Peyer's patch (tissue), 4 donors: ENCODE measurements at places on chromosomes 13 and 19.

DNA sequence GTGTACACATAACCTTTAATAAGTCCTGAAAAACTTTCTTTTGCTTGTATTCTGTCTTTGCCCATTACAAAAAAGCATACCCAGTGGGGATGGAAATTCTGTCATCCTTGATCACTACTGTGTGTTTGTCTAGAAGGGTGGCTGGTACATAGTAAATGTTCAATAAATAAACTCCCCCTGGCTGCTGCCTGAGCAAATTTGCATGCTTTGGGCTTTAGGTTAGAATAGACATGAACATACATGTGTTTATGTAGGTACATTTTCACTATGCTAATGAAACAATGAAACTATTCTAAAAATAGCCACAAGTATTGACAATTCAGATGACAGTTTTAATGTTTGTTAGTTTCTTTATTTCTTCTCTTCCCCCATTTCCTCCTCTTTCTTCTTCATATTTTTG, 36.1 kb downstream of the TNFSF13B start:
- no peak for DNase-seq

DNA sequence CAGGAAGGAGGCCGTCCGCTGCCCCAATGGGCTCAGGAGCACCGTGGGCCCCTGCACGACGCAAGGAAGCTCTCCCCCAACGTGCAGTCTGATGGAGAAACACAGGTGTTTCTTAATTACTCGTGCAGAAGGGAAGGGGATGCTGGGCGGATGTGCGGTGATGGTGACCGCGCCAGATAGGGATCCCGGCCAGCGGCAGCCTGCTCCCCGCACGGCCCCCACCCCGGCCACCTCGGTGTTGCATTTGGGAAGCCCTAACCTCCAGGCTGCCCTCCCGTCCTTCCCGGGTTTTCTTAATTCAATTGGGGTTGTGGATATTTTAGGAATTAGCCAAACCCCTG, 254.4 kb downstream of the ZNF536 start:
- no peak for DNase-seq

DNA sequence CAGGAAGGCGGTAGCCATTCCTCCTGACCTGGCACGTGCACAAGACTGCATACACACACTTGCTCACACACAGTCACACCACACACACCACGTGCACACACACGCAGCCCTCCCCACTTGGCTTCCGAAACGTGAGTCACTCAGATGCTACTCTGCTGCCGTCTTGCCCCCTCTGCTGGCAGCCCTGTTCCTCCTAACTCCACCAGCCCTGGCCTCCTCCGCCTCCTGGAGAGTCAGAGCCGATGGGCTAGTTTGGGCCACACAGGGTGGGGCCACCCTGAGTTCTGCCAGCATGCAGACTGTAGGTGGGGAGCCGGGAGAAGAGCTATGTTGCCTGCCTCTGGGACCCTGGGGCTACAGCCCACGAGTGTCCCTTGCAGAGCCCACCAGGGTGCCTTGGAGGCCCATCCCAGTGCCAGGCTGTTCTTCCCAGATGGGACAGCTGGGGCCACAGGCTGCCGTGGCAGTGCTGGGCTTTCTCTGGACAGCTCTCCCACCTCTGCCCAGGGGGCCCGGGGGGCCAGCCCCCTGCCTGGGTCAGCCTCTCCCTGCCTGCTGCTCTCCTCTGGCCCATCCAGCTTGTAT, 12.1 kb downstream of the PIN1 start:
- no peak for DNase-seq

DNA sequence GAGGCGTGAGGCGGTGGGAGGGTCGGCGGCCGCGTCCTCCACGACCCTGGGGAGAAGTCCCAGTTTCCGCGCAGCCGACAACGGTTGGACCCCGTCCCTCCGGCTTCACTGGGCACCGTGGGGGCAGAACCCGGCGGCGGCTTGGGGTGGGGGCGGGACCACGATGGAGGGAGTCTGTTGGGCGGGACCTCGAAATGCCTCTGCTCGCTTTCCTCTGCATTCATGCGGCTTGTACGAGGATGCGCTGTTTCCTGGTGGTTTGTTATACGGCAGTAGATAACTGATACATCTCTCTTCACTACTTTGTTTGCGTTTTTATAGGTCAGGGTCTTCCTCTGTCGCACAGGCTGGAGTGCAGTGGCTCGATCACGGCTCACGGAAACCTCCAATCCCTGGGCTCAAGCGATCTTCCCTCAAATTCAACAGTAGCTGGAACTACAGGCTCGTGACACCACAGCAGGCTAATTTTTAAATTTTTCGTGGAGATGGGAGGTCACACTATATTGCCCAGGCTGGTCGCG, 24.6 kb upstream of the ZNF846 start:
- DNase-seq = peak; percentile 61

GRCh38 chr13:44311011-44311780, 62.4 kb upstream of the SERP2 start:
- no peak for DNase-seq

DNA sequence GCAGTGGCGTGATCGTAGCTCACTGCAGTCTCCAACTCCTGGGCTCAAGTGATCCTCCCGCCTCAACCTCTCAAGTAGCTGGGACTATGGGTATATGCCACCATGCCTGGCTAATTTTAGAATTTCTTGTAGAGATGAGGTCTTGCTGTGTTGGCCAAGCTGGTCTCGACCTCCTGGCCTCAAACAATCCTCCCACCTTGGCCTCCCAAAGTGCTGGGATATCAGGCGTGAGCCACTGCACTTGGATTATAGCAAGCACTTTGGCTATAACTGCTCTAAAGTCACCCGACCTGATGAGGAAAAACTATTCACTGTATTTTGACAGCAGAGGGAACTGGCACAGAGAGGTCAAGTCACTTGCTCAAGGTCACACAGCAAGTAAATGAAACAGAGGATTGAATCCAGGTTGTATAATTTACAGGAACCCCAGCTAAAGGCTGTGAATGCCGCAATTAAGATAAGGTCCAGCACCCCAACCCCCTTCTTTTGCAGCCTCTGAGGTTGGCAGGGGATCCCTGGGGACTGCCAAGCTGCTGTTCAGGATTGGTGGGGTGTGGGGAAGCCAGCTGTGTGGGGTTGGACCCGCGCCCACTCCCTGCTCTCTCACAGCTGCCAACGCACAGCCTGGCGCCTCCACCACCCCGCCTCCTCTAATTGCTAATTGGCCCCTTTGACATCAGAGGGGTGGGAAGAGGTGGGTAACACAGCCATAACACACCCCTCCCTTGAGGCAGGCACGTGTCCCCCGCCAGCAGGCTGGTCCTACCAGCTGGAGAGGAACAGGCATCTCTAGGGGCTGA, 6.0 kb downstream of the TMIGD2 start:
- DNase-seq = no peak

DNA sequence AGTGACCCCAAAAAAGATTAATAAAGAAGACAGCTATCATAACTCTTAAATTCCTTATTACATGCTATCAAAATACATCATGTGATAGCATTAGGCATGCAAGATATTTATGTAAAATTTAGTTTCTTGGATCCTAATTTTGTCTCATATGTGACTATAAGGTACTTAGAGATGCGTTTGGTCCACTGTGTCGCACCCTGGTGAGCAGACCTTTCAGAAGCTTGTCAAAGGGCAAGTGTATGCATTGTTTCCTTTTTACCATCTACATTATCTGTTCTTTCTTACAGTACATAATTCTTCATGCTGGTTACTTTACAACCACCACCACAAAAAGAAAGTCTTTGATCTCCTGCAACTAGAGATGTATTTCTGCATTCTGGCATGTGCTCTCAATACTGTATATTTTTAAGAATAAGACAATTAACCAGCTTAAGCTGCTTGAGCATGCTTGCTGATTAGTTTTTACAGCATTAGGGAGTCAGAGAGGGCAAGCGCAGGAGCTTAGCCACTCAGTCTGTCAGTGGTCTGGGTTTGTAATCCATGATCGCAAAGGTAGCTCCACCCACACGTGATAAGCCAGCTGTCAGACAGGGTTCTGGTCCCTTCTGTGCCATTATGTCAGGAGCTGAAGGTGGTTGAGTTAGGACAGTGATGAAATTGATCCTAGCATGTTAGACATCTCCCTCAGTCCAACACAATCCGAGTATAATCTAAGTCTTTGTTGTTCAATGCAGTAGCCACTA, 500.9 kb downstream of the MYO16 start:
- DNase-seq = no peak

DNA sequence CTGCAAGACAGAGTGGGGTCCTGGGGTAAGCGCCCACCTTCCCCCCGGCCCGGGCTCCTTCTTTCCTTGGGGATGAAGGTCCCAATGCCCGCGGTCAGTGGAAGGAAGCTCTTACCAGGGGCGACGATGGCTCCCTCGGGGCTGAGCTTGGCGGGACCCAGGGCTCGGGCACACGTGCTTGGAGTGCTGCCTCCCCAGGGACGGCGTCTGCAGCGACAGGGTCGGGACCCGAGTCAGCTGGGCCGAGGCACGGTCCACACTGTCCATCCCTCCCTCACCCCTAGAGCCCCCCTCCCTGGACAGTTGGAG, 3.5 kb downstream of the JSRP1 start:
- no peak for DNase-seq

DNA sequence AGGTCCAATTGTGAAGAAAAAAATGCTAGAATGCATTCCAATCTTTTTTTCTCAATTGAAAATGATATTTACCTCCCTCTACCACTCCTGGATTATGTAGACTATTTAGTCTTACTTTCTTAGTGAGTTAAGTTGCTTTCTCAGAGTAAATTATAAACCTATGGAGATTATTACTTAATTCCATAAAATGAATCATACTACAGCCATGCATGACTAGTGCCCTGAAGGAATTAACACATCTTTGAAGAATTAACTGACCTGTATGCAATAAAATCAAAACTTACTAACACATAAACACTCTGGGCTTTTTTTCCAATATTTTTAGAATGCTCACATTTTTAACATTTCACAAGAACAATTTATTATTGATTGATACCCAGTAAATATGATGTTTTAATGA, 379.4 kb upstream of the DACH1 start:
- DNase-seq = no peak

DNA sequence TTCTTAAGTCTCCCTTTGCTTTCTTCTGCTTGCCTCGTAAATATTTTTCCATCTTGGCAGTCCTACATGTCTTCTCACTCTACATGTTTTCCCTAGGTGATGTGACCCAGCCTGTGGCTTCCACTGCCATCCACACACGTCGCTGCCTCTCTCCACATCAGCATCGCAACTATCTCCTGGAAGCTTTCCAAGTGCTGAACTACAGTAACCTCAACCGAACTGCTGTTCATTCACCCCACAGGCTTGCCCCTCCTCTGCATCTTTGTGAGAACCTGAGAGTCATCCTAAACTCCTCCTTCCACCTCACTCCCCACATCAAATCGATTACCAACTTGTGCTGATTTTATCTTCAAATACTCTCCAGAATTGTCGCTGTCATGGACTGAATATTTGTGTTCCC, 41.2 kb upstream of the USPL1 start:
- DNase-seq = no peak

DNA sequence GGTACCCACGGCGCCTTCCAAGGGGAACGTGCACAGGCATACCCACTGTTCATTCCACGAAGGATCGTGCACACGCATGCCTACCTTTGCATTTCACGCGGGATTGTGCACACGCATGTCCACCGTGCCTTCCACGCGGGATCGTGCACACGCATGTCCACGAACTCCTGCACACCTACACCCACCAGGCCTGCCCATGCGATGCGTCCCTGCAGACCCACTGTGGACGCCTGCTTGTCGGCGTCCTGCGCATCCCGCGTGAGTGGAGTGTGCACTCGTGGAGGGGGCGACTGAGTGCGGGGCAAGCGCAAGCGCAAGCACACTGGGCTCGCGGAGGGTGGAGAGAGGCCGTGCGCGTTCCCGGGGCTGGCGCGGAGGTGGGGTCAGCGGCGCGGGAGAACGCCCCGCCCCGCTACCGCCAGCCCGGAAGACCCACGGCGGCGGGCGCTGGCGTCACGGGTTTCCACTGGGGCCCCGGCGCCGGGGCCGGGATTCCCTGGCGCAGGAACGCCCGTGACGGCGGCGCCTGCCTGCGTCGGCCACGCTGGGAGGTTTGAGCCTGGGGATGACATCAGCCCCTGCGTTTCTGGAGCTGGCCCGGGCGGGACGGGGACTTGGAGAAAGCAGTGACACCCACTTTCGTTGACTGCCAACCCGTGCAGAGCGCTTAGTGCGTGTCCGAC, 18.7 kb downstream of the GADD45B start:
- peak; percentile 53 for DNase-seq

- DNase-seq = no peak
These were observed 1263.1 kb downstream of the PCDH9 start for GRCh38 chr13:65966991-65967451.

- DNase-seq = no peak
These were observed 61.8 kb upstream of the RANBP3 start for GRCh38 chr19:6039566-6040225.

DNA sequence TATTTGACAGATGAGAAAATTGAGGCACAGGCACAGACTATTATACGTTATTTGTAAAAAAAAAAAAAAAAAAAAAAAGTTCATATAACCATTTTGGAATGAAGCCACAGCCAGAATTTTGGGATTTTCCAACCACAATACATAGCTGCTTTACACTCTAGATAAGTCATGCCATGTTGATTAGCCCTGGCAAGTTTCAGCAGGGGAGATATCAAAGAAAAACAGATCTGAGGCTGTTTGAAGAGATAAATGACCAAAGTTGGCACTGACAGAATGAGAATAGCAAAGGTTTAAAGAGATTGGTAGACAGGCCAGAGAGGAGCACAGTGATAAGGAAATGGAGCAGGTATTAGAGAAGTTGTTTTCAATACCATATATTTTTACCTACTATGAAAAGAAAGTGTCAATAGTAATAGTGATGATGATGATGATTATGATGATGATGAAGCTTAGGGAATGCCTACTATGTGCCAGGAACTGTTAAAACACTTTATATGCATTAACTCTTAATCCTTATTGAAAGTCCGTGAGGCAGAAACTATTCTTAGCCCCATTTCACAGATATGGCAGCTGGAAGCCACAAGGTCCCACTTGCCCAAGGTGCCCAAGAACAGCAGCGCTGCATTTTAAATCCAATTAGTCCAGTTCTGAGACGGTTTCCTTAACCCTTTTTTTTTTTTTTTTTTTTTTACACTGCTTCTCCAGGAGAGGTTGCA, 105.5 kb downstream of the MBNL2 start:
- DNase-seq = no peak

GRCh38 chr19:11098861-11099260, 9.6 kb downstream of the LDLR start:
- no peak for DNase-seq

DNA sequence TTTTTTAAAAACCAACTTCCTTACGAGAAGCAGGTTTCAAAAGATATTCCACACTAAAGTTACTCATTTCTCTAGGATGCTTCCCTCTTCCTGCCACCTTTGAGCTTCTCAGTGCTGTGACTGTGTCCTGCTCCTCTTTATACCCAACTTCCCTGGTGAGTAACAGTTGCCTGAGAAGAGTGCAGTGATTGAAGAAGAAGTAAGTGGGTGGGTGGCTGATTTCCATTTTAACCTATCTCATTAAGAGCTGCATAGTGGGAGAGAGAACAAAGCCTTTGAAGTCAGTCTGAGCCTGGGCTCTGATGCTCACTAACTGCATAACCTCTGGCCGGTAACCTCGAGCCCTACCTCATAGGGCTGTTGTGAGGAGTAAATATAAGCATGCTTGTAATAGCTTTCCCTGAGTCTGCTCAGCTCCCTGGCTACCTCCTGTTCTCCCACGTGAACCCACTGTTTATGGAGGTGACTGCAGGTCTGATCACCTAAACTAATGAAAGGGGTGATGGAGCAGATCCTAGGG, 977.3 kb downstream of the UQCRFS1 start:
- no peak for DNase-seq
